ENCODE measurements at places on chromosomes 5 and 9. TPM values are rescaled to one million over a fixed set of nuclear protein-coding genes. Genes with fewer than 3 reads are reported as not detected.

The FOXD4 gene
- total RNA-seq = 1.00 TPM

The TRAPPC13 gene
- 35.9 TPM for total RNA-seq

The FOXD4L6 gene
- total RNA-seq = 0.36 TPM

DNA sequence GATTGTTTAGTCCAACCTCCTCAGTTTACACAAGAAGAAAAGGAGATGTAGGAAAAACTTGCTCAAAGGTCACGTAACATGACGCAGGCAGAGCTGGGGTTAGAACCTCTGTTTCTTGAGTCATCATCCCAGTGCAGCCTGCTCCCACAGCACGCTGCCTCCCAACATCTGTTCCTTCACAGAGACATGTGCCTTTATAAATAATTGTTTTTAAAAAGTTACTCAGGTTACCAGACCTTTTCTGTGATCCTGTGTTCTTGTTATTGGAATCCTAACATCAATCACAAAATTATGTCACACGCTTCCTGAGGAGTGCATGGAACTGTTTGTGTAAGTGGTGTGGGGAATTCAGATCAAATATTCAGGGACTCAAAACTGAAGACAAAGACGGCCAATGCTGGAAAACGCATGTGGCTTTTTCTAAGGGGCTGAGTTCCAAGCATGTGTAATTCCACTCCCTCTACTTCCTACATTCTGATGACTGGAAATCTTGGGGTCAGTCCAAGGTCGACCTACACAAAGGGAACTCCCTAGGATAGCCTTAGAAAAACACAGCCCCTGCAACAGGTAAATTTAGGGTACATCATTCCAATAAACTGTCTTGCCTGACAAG is 184.3 kb downstream of the TSSK1B start:
- DNase-seq = no peak

The IL3 gene
- total RNA-seq = not detected
